NCI-H2081 treated with DMSO at 0.1 percent for 48 hours (cell line): ENCODE measurements at places on chromosomes 1 and 21.

GRCh38 chr1:245225322-245226202, 70.8 kb downstream of the KIF26B start:
- DNase-seq, result no peak

GRCh38 chr1:51482881-51483280, 36.2 kb downstream of the EPS15 start:
- no peak for DNase-seq

GRCh38 chr1:226017070-226017469, 17.9 kb upstream of the SDE2 start:
- DNase-seq, result no peak

- DNase-seq, result no peak
These were observed 37.7 kb downstream of the DHRS3 start for GRCh38 chr1:12580054-12580887.

DNA sequence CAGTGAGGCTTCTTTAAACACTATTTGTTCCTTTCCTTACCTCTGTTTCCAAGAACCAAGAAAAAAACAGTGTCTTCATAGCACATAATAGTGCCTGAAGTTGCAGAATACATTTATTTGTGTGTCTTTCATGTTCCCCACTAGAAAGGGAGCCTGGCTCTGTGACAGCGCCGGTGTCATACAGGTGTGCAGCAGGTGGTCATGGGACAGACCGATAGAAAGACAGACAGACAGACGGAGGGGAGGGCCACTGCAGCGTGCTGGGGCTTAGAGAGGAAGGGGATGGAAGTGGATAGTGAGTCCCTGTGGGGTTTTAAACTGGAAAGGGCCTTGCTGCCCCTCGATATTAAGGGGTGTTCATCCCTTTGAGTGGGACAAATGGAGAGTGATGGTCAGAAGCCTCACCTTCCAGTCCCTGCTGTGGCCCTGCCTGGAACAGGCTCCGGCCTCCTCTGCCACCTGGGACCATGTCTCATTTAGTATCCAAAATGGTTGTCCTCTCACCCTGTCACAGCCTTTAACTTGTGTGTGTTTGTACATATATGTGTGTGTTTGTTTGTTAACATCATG, 152.9 kb downstream of the PGBD5 start:
- DNase-seq, result no peak

DNA sequence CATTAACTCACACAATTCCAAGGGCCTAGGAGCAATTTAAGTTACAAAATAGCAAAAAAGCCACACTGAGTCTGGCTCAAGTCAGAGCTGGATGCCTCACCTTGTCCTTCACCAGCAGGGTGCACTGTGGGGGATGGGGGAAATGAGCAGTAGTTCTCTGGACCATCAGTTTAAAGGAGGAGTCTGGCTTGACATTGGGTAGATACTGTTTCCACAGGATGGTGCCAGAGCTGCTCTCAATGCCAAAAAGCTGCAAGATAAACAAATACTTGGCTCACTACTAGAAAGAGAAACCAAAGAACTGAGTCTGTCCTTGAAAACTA, 18.8 kb downstream of the EMC1 start:
- no peak for DNase-seq

DNA sequence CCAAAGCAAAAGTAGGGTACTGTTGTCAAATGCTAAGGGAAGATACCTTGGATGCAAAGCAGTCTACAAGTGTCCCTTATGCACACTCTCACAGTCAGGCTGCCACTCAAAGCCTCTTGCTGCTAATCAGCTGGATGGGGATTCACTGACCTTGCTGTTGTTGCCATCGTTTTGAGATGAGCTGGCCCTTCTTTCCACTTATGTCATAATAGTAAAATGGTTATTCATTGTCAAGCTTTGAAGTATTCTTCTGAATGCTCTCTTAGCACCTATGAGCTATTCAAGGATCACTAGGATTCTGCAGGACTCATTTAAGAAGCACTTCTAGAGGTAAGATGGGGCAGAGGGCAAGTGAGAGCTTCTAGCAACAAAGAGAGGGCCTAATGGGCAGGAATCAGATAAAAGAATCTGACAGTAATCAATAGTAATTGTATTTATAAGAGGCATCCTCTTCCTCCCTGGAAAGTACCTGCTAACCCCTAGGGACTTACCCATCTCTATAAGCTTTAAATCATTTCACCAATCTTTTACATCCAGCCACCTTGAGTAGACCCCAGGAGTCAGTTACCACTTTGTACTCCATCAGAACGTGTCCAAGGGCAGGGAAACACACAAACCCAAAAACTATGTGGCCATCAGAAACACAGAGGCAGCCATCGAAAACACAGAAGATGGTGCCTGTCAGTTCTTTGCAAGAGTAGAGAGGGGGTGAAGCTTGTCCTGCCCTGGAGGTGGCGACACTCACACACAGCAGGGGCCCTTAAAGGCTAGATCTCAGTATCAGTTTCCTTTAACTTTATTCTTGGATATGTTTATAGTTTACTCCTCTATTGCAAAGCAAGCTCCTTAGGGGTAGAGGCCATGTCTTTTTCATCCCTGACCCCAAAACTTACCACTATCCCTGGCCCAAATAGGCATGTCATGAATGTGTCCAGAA, 103.7 kb upstream of the NFIA start:
- DNase-seq, result no peak

DNA sequence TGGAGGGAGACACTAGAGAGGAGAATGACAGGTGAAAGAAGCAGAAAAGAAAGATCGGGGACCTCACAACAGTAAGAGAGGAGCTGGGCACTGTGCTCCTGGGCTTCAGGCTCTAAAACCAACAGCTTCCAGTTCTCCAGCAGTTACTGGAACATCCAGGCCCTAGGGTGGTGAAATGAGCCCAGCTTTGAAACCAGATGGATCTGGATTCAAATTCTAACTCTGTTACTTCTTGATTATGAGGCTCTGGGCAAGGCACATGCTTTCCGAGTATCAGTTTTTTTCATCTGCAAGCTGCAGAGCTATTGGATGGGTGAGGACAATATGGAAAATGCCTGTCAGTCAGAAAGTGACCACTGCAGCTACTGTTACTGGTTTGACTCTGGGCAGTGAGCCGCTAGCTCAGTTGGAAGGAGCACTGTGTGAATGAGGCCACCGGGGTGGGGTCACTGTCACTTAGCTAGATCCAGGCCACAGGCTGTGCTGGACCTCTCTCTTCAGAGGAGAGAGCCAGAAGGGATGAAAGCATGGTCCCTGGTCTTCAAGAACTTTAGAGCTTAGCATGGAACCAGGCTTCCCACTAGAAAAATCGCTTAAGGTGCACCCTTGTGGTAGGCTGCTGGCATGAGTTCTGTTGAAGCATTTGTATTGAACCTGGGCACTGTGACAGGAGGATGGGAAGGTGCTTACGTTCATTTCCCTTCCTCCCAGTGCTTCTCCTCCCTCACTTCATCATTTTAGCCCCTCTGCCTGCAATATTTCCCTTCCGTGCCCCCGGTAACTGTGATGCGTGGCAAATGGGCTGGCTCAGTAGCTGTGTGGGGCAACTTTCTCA, 12.2 kb downstream of the PLEKHO1 start:
- DNase-seq, result no peak

DNA sequence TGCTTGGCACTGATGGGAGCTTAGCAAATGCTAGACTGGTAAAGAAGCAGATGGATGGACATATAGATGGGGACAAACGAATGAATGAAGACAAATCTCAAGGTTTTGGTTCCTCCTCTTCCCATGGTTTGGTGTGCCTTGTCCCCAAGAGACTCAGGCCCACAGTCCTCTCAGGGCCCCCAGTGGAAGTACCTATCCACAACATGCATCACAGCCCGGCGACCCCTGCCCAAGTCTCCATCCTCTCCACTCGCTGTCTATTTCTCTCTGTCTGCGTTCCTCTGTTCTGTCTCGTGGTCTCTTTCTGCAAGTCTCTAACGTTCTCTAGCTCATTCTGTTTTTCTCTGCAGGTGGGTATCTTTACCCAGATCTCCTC, 85.8 kb downstream of the GLIS1 start:
- DNase-seq, result no peak

DNA sequence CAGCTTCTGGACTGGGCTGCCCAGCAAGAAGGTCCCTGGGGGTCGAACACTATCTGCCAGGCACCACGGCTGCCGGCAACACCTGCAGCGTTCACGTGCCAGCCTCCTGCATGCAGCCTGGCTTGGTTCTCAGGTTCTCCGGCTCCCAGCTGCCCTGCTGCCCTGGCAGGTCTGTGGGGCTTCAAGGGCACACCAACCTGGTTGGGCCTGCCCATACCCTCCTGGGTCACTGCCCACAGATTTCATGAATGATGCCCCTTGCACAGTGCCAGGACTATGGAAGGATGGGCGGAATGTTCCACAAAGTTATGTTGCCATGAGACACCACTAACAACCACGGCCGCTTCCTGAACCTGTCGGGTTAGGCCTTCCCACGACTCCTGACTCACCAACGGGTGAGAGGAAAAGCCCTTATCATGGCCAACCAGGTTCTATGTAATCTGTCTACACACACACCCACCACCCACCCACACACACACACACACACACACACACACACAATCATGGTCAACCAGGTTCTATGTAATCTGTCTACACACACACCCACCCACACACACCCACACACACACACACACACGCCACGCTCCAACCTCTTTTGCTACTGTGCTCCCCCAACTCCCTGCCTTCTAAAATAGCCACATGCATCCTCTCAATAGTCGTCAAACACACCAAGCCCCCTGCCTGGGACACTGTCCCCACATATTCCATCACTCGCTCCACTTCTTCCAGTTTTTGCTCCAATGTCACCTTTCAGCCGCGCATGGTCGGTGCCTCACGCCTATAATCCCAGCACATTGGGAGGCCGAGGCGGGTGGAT, 32.2 kb downstream of the HSPG2 start:
- DNase-seq, result no peak

GRCh38 chr1:47231301-47232186, 481 bp downstream of the TAL1 start:
- DNase-seq, result no peak

DNA sequence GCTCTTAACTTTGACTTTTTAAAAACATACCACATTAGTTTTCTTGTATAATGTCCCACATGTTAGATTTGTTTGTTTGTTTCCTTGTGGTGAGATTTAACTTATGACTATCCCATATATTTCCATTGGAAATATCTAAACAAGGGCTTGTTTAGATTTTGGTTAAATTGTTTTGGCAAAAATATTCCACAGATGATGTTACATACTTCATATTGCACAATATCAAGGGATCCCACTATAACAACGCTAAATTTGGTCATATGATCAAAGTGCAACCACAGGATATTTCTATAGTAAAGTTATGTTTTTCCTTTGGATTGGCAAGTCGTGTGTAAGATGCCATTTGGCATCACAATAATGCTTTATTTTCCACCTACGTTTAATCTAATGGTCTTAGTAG, 396.7 kb downstream of the TGFB2 start:
- no peak for DNase-seq

DNA sequence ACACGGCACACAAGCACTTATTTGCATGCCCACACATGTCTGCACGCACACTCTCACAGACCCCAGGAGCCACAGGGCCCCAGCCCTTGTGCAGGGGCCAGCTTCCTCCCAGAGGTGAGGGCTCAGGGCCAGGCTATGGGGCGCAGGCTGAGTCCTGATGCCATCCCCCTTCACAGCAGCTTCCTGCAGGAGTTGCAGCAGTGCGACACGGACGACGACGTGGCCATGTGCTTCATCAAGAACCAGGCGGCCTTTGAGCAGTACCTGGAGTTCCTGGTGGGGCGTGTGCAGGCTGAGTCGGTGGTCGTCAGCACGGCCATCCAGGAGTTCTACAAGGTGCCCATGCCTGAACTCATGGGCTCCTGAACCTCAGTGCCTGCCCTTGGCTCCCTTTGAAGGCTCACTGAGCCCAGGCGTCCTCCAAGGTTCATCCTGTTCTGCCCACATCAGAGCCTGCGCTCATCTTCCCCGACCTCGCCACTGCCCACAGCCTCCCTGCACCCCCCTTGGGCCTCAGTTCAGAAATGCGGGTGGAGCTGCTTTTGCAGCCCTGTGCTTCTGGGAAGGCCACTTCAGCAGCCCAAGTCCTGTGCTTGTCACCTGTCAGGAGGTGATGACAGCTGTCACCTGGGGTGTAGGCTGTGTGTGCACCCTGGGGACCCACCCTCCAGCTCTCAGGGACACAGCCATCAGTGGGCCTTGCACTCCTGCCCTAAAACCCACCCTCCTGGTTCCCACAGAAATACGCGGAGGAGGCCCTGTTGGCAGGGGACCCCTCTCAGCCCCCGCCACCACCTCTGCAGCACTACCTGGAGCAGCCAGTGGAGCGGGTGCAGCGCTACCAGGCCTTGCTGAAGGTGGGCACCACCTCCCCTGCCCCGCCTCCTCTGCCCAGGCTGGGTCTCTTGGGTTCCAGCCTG, 66.6 kb downstream of the TRIM11 start:
- DNase-seq, result no peak

GRCh38 chr1:221916176-221916575, 174.3 kb upstream of the DUSP10 start:
- no peak for DNase-seq

DNA sequence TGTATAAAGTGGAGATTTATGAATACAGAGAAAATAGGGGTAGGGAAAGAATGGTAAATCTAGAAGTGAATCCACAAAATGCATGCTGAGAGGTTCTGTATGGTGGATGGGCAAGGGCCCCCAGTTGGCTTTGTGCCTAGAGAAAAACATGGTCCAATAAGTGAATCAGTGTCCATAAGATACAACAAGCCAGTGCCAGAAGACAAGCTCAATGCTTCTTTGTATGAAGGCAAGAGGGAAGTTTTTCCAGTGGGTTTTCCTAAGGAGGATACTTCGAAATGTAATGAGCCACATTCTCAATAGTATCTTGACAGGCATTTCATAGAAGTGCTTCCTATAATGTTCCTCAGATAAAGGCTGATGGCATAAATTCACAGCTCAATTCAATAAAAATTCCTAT, 169.4 kb upstream of the HMCN1 start:
- DNase-seq, result no peak

DNA sequence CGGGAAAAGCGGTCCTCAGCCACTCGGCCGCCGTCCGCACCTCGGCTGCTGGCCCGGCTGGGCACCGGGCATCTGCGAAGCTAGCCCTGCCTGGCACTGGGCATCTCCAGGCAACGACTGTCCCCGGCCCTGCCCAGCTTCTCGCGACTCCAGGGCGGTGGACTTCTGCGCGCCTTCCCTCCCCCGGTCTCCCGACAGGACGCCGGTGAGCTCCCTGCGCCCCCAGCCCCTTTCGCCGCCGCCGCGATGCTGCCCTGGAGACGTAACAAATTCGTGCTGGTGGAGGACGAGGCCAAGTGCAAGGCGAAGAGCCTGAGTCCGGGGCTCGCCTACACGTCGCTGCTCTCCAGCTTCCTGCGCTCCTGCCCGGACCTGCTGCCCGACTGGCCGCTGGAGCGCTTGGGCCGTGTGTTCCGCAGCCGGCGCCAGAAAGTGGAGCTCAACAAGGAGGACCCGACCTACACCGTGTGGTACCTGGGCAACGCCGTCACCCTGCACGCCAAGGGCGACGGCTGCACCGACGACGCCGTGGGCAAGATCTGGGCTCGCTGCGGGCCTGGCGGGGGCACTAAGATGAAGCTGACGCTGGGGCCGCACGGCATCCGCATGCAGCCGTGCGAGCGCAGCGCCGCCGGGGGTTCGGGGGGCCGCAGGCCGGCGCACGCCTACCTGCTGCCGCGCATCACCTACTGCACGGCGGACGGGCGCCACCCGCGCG, 514 bp downstream of the FAM43B start:
- no peak for DNase-seq

GRCh38 chr1:159352436-159352835, 50.3 kb downstream of the FCER1A start:
- DNase-seq, result no peak

GRCh38 chr1:169307176-169307575, 60.4 kb downstream of the NME7 start:
- DNase-seq, result no peak
